ENCODE measurements at places on chromosomes 7 and 10.

GRCh38 chr7:4665661-4666060, 16.4 kb upstream of the FOXK1 start:
- DNase-seq, result no peak

DNA sequence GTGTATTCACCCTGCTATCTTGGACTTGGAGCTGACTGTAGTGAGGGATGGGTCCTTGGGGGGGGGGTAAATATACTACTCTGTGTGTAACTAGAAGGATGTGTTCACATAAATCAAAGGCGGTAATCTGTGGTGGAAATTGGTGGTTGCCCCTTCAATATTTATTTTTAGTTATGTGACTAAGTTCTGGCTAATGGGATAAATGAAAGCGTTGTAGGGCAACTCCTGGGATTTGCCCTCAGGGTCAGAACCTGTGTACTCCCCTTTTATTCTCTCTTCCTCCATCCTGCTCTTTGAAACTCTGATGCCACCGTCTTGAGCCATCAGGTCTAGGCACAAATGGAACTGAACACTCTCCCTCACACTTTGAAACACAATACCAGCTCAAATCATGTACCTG, 24.3 kb upstream of the ST7 start:
- no peak for DNase-seq

GRCh38 chr10:91032611-91033206, 111.8 kb upstream of the ANKRD1 start:
- no peak for DNase-seq

- DNase-seq, result no peak
These were observed 10.4 kb upstream of the PAX2 start for GRCh38 chr10:100735087-100735336.

DNA sequence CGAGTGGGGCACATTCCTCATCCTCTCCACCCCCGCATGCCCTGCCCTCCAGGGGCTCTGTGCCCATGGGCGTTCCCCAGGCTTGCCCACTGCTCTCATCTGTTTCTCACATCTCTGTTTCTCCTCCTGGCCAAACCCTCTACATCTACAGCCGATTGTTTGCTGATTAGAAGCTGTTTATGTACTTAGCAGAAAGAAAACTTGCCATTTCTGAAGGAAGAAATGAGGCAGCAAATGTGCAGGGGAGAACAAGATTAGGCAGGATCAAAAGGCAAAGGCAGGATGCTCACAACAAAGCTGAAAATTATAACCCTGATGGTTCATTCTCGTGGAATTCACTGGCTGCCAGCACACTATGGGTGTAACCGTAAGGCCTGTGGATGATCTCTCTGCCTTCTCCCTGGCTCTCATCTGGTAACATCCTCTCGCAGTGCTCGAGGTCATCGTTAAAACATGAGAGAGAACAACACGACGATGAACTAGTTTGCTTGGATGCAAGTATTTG, 111.6 kb upstream of the KLF14 start:
- no peak for DNase-seq

GRCh38 chr7:64625114-64626082, 40.5 kb upstream of the ZNF107 start:
- no peak for DNase-seq

DNA sequence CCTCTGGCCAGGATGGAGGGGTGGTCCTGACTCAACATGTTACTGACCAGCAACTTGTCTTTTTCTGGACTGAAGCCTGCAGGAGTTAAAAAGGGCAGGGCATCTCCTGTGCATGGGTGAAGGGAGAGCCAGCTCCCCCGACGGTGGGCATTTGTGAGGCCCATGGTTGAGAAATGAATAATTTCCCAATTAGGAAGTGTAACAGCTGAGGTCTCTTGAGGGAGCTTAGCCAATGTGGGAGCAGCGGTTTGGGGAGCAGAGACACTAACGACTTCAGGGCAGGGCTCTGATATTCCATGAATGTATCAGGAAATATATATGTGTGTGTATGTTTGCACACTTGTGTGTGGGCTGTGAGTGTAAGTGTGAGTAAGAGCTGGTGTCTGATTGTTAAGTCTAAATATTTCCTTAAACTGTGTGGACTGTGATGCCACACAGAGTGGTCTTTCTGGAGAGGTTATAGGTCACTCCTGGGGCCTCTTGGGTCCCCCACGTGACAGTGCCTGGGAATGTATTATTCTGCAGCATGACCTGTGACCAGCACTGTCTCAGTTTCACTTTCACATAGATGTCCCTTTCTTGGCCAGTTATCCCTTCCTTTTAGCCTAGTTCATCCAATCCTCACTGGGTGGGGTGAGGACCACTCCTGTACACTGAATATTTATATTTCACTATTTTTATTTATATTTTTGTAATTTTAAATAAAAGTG, 6.0 kb downstream of the PLAU start:
- no peak for DNase-seq
